ENCODE measurements at places on chromosomes 2 and 18. TPM values are rescaled to one million over a fixed set of nuclear protein-coding genes. Genes with fewer than 3 reads are reported as not detected.

The SOX11 gene
- total RNA-seq, result not detected

The CCDC68 gene
- total RNA-seq, result 3.2 TPM

The SRD5A2 gene
- total RNA-seq, result not detected

The C1GALT1C1L gene
- not detected for total RNA-seq

The POTEI gene
- total RNA-seq, result not detected

The SCN9A gene
- 1.1 TPM for total RNA-seq

The MYO7B gene
- total RNA-seq, result not detected

DNA sequence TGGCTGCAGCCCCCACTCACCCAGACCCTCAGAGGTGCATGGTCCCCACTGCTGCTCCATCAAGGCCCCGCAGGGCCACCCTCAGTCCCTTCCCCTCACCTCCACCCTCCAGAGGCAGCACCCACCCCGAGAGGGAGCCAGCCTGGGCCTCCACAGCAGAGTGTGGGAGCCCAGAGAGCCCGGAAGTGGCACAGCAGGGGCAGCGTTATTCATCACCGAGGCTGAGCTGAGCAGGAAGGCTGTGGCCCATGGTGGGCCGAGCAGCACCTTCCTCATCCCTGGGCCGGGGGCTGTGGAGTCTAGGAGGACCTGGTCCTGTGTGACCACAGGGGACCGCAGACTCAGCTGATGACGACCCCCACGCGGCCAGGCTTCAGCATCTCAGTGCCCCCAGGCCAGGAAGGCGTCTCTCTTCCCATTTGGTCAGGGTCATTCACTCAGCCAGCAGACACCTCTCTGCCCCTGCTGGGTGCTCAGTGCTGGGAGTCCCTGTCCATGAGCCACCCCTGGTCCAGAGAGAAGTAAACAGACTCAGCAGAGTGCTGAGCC is 258.1 kb downstream of the ATAD2B start:
- DNase-seq, result no peak

DNA sequence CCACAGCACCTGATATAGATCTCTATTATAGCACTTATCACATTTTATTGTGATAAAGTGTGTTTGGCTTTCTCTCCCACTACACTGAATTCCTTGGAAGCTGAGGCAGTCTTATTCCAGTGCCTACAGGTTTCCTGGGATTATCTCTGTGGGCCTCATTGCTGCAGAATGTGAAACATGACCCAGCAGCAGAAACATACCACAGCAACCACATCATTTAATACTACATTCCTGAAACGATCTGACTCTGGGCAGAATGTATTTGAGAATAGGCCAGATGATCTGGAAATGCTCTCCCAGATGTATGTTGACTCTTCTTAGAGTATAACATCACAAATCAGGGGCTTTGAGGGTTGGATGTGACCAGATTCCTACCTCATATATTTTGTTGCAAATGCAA is 323.5 kb upstream of the TANK start:
- no peak for DNase-seq

- no peak for DNase-seq
Observed at GRCh38 chr18:11548396-11548795, 61.0 kb upstream of the SLC35G4 start.

DNA sequence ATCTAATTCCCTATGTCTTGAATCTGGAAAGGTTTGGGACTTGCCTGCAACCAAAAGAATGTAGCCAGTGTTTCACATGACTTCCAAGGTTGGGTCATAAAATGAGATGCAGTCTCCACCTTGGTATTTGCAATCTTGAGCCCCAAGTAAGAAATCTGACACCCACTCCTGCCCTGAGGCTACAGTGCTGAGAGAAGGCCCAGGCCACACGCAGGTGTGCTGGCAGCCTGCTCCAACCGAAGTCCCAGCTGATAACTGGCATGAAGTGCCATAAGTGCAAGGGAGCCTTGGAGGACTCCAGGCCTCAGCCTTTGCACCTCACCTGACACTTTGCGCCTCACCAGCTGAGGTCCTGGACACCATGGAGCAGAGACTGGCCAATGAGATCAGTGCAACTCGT is 182.7 kb downstream of the ANAPC1 start:
- DNase-seq, result no peak

DNA sequence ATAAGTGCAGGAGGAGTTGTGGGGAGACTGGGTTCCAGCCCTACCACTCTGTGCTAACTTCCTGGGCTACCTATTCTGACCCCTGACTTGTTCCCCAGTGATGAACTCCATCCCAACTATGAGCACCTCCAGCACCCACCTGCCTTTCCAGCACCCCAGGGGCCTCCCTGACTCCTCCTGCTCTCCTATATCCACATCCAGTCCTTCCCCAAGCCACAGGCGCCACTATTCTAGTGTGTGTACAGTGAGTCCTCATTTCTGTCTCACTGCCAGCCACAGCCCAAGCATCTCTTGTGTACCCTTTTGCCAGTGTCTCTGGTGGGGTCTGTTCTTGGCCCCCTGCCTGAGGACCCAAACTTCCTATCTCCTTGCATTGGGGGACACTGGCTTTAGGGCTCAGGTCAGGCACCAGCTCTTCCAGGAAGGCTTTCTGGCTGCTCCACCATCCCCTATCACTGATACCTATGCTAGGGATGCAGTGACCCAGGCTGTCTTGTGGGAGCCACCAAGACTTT is 145.2 kb downstream of the INHBB start:
- no peak for DNase-seq

DNA sequence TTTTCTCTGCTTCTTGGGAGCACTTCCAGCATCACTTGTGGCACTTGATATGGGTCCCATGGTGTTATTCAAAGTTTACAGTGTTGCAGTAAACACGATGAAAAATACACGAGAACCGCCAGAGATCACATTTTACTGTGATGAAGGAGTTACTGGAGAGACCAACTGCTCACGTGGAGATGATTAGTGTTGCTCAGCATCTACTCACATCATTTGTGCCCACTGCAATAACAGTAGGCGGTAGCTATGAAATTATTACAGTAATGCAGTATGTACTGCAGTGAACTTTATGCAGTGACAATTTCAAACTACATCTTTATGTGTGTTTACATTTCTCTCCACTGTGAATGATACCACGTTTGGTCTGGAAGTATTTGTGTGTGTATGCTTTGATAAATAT is 93.5 kb downstream of the SLC4A3 start:
- DNase-seq, result no peak

DNA sequence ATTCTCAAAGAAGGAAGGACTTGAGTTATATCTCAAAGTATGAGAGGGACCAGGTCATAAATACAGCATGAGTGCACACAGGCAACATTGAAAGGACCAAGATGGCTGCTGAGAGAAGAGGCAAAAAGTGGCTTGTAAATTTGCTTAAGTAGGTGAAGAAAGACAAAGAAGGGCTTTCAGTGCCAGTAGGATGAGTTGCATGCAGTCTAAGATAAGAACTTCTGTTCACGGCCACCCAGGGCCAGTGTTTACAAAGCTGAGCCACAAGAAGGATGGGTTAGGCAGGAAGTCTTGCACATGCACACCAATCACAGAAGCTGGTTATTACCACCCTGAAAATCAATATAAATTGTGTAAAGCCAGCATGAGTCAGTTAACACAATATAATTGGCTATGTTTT is 3.1 kb upstream of the ABCB11 start:
- no peak for DNase-seq
